ENCODE measurements at places on chromosomes 16 and 17.

DNA sequence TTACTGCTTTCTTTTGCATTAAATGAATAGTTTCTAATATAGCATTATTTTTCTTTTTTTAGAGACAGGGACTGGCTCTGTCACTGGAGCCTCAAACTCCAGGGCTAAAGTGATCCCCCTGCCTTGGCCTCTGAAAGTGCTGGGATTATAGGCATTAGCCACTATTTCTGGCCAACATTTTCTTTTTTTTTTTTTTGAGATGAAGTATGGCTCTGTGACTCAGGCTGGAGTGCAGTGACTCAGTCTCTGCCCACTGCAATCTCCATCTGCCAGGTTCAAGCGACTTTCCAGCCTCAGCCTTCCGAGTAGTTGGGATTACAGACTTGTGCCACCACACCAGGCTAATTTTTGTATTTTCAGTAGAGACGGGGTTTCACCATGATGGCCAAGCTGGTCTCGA lies 2.0 kb upstream of the DUXB start:
- no peak for DNase-seq

DNA sequence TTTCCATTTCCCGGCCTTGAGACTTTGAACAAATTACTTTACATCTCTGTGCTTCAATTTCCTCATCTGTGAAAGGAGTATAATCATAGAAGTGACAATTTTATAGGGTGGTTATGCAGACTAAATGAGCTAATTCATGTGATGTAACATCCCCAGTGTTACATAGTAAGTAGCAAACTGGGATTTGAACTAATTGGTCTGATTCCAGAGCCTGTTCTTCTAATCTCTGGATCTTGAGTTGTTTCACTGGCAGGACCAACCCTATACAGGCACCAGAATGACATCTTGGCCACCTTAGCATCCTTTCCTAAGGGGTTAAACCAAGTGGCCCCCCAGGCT lies 77.7 kb downstream of the AATF start:
- DNase-seq, result no peak

GRCh38 chr16:55911616-55912015 lies 36.4 kb upstream of the CES5A start:
- DNase-seq, result no peak

DNA sequence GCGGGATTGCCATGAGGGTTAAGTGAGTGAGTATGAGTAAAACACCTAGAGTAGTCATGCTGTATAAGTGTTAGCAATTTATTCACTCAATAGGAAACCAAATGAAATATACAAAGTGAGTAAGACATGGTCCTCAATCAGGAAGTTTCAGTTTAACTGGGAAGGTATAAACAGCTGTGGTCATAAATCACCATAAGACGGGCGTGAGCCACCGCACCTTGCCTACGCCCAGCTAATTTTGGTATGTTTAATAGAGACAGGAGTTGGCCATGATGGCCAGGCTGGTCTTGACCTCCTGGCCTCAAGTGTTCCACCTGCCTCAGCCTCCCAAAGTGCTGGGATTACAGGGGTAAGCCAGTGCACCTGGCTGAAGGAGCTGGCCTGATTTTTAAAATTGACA lies 27.0 kb downstream of the RNF135 start:
- DNase-seq, result no peak

GRCh38 chr17:32626379-32626791 lies 139.6 kb downstream of the CDK5R1 start:
- DNase-seq, result no peak

DNA sequence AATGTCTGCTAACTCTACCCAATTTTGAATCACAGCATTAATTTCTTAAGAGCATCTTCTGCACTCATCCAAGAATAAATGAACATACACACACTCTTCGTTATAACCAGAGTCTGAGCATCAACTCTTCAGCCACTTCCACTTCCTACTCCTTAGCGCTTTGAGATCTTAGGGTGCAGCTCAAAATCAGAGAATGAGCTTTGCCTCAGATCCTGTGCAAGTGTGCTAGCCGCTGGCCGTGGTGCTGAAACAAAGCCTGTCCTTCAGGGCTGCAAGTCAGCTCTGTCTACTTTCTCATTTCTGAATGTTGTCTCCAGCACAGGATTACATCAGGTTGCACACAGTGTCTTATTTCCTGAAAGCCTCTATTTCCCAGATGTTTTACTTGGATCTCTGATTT lies 165.4 kb downstream of the AIPL1 start:
- peak; percentile 90 for DNase-seq

DNA sequence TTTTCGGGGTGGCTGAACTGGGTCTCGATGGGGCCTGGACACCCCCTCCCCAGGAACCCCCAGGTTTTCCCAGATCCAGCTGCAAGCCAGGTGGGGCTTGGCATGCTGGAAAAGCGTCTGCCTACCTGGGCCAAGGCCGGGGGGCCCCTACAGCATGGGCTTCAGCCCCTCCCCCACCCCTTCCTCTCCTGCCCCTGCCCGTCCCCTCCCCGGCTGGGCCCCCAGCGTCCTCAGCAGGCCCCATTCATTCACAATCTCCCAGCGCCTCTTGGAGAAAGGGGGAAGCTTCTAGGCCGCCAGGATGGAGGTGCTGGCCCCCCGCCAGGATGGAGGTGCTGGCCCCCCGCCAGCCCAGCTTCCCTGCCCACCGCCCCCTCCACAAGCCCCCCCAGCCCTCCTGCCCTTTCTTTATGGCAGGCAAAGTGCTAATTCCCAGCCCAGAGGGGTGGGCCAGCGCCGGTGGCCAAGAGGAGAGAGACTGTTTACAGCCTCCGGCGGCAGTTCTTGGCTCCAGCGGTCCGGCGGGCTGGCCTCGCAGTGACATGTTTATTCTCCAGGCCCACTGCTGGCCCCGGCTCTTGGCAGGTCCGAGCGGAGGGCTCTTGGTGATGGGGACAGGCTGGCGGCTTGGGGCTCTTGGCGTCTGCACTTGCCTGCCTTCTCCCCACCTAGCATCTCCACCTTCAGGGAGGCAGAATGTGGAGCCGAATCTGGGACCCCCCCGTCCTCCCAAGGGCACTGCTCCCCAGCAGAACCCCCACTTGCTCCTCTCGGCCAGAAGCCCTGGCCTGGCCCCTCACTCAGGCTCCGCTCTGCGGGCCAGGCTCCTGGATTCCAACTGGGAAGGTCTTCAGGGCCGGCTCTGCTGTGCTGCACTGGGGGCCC lies 94.4 kb upstream of the CIBAR2 start:
- DNase-seq, result peak; percentile 69

DNA sequence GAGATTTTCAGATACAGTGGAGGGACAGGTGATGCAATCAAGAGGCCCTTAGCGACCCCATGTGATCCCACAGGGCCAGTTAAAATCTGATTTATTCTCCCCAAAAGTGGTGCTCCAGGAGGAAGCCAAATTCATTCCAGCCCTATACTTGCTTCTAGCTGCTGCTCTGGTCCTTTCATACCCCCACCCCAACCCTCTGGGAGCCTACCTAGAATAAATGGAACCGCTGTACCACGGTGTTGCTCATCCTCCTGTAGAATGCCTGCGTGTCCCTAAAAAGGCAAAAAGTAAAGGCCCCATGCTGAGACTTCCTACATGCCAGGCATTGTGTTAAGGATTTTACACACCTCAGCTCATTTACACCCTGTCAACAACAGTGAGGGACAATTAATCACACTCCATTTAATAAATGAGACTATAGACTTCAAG lies 2.0 kb upstream of the RASL10B start:
- DNase-seq, result no peak

GRCh38 chr16:4525634-4526277 lies 12.8 kb downstream of the CDIP1 start:
- no peak for DNase-seq

- DNase-seq, result no peak
Measured at GRCh38 chr17:31339906-31340661, 18.7 kb upstream of the EVI2A start.

- peak; percentile 34 for DNase-seq
Measured at GRCh38 chr17:72538901-72539352, 418.1 kb downstream of the SOX9 start.

DNA sequence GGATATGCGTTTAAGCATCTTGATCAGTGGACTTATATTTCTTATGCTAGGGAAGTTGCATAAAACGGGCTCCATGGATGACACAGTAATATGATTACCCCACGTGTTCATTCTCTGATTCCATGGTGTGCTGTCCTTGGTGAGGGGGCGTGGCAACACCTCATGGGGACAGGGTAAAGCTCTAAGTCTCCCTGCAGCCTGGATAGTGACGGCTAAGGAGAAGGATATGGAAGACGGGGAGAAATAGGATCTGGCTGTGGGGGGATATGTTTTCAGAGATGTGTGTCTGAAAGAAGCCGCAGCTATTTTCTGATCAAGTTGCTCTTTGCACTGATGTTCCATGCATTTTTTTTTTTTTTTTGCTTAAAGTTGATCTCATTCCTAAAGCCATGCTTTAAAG lies 84.3 kb downstream of the MARCHF10 start:
- no peak for DNase-seq

- DNase-seq, result no peak
Measured at GRCh38 chr16:89584768-89585549, 9.4 kb downstream of the CPNE7 start.

GRCh38 chr17:67440277-67441051 lies 63.4 kb downstream of the PITPNC1 start:
- no peak for DNase-seq

DNA sequence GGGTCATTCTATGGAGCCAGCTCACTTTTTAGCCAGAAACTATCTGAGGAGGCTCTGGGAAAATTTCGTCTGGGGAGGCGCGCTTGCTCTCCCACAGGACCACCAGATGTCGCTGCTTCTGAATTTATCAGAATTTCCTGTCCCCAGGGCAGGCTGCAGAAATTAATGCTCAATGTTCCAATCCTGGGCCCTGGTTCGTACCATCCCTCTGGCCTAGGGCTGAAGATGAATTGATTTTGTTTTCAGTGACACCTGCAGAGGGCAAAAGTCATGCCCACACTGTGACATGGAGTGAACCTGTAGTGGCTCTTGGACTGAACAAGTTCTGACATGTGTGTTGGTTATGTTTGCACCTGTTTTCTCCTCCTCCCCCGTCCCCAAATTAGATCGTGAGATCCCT lies 482.6 kb downstream of the NPIPA7 start:
- peak; percentile 64 for DNase-seq

- peak; percentile 29 for DNase-seq
Measured at GRCh38 chr17:34487626-34488025, 91.8 kb upstream of the TMEM132E start.

DNA sequence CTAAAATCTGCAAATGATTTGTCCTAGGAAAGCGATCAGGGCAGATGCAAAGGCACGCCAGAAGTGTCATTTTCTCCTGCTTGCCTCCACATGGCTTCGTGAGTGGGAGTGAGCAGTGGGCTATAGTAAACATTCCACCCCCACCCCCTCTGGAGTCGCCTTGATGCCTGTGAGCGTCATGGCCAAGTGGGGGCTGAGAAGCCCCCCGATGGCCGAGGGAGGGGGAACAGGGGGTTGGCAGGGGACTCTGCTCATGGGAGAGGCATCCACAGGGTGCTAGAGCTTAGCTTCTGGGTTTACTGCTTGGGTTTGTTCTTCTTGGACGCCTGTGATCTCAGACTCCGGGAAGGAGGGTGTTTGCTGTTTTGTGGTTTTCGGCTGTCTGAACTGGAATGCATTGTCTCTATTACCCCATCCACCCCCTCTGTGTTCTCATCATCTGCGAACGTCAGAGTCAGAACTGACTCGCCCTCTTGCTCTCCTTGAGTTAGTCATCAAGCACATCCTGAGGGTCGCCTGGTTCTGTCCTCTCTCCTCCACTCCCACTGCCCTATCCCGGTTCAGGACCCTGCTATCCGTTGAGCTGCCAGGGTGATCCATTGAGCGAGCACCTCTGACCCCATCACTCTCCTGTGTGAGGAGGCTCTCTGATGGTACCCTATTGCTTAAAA lies 15.4 kb downstream of the TNS4 start:
- no peak for DNase-seq

DNA sequence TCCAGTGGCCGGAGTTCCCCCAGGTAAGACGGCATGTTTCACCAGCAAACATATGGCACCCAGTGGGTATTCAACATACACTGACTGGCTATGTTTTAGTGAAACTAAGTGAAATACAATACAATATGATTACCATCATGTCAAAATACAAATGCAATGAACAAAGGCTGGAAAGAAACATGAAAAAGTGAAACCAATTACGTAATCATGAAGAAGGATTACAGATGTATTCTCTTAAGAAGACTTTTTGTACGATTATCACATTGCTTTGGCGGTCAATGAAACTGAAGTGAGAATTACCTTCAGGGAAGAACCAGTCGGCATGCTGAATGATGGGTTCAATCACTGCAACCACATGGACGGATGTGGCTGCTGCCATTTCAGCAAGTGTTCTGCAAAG lies 71.7 kb downstream of the ARHGAP17 start:
- no peak for DNase-seq

DNA sequence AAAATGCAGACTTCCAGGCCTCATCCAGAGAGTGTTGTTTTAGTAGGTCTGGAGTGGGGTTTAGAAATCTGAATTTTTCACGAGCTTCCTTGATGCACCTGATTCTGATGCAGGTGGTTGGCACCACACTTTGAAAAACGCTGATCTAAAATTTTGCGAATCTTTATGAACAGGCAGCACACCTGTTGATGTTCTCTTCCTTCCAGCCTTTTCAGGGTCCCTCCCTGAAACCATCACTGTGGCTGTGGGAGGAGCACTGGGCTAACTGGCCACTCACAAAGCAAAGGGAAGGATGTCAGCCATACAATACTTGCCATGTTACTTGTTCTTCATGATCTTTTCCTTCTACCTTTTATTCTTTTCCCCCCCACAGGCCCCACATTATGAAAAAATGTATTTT lies 14.2 kb downstream of the LDAF1 start:
- no peak for DNase-seq

DNA sequence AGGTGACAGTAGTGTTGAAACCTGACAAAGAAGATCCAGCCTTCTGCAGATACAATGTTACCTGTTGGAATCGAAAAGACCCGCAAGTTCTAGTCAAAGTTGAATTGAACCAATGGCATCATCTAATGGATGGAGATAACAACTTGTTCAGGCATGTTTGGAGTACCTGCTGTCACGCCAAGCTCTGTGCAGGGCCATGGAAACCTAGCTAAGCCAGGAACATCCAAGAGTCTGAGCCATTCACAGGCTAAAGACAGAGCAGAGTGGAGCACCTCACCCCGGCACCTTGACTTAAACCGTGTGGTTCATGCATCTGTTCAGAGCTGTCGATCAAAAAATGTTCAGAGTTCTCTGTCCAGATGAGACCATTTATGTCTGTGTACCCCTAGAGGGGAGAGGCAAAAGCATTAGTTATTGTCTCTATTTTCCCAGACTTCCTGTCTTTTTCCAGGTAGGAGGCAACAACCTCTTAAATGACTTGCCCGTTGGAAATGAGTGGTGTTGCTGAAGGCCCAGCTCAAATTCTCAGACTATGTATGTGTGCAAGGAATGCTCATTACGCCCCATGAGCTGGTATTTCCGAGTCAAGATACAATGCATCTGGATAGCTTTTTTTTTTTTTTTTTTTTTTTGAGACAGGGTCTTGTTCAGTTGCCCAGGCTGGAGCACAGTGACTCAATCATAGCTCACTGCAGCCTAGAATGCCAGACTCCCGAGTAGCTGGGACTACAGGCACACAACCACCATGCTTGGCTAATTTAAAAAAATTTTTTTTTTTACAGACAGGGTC lies 44.9 kb upstream of the XYLT1 start:
- no peak for DNase-seq

All from nephron progenitor cell (in vitro differentiated cells).